ENCODE measurements at places on chromosomes 1 and 21.

DNA sequence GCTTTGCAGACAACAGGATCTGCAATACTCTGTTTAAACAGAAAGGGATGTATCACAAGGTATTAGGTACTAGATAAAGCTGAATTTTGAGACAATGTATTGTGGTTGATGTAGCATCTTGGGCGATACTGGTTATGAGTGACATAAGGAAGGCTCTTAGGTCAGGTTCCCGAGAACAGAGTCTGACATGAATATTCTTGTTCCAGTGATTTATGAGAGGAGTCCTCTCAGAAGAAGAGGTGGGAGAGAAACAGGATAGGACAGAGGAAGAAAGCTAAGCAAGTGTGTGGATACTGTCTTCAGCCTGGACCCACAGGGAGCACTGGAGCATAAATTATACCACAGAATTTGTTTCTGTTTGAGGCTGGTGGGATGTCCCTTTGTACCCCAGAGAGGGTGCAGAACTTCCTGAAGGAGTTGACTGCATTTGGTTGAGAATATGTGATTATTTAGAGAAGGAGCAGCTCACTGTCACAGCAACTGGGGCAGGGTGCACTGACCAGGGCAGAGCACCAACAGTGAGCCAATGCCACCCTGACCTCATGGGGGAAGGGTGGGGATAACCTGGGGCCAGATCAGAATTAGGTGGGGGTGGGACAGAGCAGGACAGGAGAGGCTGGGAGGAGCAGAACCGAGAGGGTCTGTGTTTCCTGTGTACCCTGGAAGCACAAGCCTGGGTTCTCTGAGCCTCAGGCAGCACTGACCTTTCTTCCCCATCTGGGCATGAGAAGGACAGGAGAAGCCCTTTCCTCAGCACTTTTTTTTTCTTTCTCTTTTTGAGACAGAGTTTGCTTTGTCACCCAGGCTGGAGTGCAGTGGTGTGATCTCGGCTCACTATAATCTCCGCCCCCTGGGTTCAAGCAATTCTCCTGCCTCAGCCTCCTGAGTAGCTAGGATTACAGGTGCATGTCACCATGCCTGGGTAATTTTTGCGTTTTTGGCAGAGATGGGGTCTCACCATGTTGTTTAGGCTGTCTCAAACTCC lies 36.3 kb upstream of the SLC6A9 start:
- no peak for DNase-seq

GRCh38 chr21:36627242-36627641 lies 71.7 kb upstream of the SIM2 start:
- DNase-seq, result no peak

DNA sequence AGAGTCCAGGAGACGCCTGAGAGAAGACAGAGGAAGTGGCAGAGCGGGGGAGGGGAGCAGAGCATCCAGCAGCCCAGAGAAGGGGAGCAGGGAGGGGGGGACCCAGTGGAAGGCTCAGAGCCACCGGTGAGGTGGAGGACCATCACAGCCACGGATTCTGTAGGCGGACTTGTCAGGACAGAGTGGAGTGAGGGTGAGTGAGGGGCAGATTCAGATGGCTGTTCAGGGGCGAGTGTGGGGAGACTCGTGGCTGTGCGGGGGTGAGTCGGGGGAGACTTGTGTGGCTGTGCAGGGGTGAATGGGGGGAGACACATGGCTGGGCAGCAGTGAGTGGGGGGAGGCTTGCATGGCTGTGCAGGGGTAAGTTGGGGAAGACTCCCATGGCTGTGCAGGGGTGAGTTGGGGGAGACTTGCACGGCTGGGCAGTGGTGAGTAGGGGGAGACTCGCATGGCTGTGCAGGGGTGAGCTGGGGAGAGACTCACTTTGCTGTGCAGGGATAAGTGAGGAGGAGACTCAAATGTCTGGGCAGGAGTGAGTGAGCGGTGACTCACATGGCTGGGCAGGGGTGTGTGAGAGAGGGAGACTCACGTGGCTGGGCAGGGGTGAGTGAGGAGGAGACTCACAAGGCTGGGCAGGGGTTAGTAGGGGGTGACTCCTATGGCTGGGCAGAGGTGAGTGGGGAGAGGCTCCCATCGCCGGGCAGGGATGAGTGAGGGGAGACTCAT lies 56.8 kb upstream of the ABCG1 start:
- no peak for DNase-seq

- no peak for DNase-seq
These were observed 36.1 kb upstream of the SLC5A9 start for GRCh38 chr1:48186306-48186839.

DNA sequence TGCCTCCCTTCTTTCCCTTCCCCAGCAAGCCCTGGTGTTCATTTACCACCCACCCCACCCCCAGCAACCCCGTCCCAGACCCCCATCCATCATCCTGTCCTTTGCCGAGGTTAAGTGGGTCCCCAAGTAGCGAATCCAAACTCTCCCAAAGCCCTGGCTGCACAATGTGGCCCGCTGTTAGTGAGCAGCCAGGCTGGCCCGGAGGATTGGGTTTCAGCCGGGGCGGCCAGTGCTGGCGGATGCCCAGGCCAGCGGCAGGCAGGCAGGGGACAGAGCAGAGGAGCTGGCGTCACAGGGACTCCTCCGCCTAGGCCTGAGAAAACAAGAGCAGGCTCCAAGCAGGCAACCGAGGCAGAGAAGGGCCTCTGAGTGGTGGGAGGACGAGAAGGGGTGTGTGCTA lies 61.4 kb downstream of the EPHB2 start:
- no peak for DNase-seq

- DNase-seq, result no peak
These were observed 71.9 kb downstream of the SMYD2 start for GRCh38 chr1:214352838-214353237.

DNA sequence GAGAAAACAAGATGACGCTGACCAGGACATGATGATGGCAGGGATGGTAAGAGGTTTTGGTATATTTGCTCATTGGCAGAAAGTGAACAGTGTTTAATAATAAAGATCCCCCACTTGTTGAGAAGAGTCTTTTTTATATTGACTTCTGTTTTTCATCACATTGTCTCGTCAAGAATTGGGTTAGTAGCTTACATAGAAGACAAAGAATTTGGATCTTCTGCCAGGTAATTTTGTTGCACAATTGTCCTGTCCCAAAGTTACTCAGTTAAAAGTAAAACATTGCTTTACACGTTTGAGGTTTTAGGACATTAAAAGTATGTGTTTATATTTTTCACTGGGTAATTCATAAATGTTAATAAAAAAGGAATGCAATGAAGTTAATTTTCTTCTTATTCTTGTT lies 48.3 kb upstream of the LAMC2 start:
- DNase-seq, result no peak

GRCh38 chr1:189751311-189751710 lies 726.4 kb downstream of the BRINP3 start:
- no peak for DNase-seq

- peak; percentile 81 for DNase-seq
These were observed 5.3 kb upstream of the TUFT1 start for GRCh38 chr1:151534662-151535278.

DNA sequence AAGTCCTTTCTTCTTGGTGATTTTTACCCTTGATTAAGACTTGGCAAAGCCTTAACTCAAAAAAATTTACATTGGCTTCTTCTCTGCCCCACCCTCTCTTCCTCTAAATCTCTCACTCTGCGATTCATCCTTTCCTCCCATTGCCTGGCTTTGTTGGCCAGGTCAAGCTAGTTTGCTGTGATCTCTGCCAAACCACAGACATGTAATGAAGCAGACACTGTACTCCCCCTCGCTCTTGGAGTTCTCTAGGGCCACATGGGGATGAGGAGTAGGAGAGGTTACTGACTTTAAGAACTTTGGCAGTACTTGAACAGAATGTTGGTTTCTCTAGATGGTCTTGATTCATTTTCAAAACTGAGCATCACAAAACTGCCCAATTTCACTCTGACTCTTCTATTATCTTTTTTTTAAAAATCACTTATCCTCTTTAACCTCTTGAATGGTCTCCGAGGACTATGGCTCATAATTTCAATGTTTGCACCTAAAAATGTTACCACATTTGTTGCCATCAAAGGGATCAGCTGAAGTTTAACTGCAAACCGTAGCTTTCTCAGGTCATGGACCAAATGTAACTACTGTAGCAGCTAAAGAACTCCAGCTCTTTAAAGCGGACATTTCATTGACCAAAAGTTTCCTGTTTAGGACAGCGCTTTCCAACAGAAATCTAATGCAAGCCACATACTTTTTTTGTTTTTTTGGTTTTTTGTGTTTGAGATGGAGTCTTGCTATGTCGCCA lies 62.7 kb upstream of the IPO9 start:
- DNase-seq, result no peak

- no peak for DNase-seq
These were observed 31.7 kb downstream of the ADAMTS1 start for GRCh38 chr21:26813426-26813998.

- no peak for DNase-seq
These were observed 2.2 kb downstream of the NUAK2 start for GRCh38 chr1:205319081-205320018.

- no peak for DNase-seq
These were observed 30.9 kb upstream of the NTMT2 start for GRCh38 chr1:170114906-170115305.

DNA sequence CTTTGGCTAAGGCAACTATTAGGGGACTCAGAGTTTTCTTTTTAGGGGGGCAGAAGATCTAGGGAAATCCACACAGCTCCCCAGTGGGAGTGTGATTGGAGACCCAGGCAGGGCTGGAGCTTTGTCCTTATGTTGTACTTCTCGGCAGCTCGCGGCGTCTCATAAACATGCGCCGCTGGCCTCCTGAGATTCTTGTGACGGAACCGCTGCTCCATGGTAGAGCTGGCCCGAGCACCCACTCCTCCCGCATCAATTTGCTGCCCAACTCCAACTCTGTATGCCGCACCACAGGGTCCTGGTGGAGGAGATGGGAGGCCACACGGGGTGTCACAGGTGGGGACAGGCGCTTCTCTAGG lies 143.9 kb downstream of the GALNT2 start:
- no peak for DNase-seq

DNA sequence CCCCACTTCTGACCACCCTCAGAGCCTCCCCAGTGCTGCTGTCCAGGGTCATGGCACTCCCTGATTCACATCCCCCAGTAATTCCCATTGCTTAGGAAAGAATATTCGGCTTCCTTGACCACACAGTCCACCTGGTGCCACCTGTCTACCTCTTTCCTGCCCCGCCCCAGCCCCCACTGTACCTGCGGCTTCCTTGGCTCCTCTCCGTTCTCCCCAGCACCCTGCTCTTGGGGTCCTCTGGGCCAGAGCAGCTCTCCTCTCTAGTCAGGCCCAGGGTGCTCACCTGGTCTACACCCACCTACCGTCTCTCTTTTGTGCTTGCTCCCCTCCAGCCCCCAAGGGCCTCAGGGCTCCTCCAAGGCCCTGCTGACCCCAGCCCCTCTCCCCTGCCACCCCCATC lies 142.6 kb downstream of the PEX14 start:
- DNase-seq, result no peak

DNA sequence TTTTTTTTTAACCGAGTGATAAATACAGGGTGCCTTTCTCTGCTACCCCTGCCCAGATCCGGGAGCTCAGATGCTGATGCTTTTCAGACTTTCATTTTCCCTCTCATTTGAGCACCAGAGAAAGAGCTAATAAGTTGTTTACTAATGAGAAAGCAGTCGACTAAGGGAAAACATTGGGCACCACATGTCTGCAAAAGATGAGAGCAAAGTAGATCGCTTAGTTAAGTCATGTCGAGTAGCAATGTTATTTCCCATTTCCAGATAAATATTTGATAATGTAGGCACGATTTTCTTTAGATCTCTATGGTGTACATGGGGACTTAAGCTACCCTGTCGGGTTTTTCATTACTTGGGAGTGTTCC lies 1.2 kb downstream of the PKN2 start:
- DNase-seq, result peak; percentile 8

DNA sequence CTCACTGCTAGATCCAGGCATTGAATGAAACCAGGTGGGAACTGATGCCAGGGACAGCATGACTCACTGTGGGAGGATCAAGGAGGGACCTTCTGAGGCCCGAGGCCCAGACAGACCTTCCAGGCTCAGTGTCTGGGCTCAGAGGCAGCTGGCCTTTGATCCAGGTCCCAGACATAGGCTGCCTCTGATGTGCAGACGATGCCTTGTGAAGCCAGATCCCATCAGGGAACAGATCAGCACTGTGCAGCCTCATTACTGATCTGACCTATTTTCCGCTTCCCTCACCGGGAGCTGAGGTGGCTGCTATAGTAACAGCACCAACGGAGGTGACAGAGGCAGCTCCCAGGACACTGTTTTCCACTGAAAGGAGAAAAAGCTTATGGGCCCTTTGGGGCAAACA lies 399.5 kb downstream of the MATN1 start:
- DNase-seq, result no peak

- no peak for DNase-seq
These were observed 633.7 kb upstream of the USP24 start for GRCh38 chr1:55848906-55849305.

DNA sequence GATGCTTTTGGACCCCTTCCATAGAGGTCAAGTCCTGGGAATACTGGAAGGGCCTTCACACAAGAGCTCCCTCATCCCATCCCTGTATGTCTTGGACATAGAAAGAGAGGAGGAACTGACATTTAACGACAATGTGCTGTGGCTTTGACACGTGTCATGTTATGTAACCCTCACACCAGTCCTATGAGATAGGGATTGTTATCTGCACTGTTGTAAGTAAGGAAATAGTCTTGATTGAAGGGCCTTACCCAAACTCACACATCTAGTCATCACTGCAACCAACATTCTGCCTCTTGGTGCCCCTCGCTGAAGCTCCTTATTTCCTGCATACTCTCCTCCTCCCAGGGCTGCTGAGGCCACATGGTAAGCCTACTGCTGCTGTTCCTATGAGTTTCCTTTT lies 63.7 kb upstream of the ANGPTL1 start:
- no peak for DNase-seq

DNA sequence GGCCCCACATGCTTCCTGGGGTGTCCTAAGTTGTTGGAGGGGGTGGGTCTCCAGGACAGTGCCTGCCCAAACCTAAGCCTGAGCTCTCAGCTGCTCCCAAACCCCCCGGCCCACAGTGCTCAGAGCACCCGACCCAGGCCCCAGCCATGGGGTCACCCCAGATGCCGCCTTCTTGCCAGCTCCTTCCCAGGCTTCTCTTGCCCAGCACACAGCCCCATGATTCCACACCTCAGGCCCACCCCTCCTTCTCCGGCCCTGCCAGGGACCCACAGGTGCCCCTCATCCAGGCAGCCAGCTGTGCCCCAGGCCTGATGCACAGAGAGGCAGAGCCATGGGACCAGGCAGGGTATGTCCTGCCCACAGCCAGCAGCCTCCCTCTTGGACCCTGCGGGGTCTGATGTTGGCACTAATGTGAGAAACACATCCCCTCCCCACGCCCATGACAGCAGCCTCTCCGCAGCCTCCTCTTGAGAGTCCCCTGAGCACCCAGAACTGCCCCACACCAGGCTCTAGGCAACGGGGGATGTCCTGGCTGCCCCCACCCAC lies 4.9 kb downstream of the WNT9A start:
- no peak for DNase-seq

- peak; percentile 26 for DNase-seq
These were observed 1.1 kb upstream of the GUCA2A start for GRCh38 chr1:42165511-42166210.

Measured in HEK293T (cell line).